CD4-positive, alpha-beta T cell treated with Interleukin-1 beta for 1 hour (primary cell): ENCODE measurements at places on chromosomes 16 and 17.

DNA sequence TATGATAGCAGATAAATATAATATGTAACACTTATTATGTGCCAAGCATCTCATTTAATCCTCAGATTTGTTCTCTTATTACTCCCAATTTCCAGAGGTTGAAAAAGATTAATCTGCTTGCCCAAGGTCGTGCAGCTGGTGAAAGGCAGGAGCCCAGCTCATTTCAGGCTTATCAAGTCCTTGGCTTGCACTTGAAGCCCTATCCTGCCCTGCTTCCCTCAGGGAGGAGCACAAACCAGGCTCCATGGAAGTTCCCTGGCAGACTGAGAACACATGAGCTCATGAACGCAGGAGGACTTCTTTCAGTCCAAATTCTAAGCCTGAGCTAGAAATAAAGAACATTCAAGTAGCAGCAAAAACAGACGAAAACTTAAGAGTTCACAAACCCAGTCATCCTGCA is 74.8 kb downstream of the USP31 start:
- no peak for DNase-seq

DNA sequence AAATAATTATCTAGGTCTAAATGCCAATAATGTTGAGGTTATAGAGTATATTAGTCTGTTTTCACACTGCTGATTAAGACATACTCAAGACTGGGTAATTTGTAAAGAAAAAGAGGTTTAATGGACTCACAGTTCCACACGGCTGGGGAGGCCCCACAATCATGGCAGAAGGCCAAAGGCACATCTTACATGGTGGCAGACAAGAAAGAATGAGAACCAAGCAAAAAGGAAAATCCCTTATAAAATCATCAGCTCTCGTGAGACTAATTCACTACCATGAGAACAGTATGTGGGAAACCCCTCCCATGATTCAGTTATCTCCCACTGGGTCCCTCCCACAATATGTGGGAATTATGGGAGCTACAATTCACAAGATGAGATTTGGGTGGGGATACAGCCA is 2.9 kb upstream of the KATNB1 start:
- no peak for DNase-seq

DNA sequence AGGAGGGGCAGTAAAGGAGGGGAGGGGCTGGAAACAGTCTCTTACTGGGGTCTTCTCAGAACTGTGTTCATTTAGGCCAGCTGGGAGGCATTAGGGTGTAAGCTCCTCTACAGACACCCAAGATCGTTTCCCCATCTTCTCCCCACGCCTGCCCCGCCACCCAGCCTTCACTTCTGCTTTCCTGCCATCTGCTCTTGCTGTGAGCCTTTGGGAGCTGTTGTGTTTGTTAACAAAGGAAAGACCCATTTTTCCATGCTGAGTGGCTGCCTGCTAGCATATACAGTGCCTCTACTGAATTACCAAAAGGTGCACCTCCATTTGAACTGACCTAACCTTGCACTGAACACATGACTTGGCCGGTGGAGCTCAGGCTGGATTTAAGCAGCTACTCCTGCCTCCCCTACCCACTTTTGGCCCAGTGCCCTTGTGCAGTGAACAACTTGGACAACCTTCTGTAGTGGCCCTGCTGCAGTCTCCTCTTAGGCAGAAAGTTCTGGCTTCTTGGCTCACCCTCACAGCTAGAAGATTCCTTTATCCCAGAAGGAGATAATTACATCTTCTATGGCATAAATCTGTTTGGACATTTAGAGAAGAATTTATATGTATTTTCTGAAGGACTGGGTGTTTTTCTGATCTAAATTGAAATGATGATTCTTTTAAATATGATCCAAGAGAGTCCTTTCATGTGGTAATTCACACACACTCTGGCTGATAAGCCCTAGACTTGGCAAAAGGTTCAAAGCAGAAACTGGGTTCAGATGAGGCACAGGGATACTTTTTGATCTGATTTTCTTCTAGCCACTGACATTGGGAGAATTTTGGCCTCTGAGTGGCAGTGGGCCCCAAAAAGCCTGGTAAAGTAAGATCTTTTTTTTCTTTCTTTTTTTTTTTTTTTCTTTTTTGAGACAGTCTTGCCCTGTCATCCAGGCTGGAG is 81.9 kb upstream of the HNF1B start:
- no peak for DNase-seq

DNA sequence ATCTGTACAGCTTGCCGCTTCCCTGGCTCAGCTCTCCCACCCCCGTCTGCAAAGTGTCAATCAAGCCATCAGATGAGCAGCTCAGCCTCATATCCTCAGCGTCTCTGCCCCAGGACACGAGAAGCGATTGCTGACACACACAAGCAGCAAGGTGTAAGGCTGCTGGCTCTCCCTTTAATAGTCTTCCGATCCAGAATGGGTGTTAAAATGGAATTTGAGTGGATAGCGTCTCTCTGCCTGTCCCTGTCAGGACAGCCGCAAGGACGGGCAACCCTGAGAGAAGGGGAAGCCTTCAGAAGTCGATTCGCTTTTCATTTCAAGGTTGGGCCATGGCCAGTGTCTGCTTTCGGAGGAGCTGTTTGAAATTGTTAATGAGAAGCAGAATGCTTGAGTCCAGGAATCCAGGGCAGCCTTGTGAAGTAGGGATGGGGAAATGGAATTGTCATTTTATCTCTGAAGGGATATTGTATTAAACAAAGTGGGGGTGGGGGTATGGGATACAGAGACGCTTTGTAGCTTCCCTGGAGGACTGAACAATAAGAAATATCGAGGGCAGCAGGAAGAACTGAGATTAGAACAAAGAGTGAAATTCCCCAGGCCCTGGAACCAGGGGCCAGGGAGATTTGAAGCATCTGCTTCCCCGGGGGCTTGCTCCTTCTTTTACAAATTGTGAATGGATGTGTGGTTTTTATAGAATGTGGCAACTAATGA is 4.7 kb upstream of the PIPOX start:
- DNase-seq: no peak

- no peak for DNase-seq
These were observed 54.7 kb downstream of the CACNG5 start for GRCh38 chr17:66889480-66890230.

DNA sequence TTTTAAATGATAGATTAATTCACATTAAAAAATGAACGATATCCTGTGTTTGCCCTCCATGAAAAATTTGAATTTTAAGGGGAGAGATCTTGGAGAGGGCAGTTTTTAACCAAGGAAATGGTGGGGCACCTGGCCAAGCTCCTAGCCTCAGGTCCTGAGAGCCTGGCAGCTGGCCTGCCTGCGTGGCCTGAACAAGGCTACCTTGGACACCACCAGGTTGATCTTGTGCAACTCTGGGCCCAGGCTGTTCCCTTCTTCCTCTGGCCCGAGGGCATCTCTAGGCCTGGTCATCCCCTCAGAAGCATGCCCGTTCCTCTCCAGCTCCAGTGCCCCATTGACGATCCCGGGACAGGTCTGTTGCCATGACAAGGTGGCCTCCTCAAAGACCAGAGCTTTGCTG is 33.4 kb upstream of the LONP2 start:
- DNase-seq: no peak

GRCh38 chr16:73124665-73125375 is 76.9 kb upstream of the ZFHX3 start:
- no peak for DNase-seq

DNA sequence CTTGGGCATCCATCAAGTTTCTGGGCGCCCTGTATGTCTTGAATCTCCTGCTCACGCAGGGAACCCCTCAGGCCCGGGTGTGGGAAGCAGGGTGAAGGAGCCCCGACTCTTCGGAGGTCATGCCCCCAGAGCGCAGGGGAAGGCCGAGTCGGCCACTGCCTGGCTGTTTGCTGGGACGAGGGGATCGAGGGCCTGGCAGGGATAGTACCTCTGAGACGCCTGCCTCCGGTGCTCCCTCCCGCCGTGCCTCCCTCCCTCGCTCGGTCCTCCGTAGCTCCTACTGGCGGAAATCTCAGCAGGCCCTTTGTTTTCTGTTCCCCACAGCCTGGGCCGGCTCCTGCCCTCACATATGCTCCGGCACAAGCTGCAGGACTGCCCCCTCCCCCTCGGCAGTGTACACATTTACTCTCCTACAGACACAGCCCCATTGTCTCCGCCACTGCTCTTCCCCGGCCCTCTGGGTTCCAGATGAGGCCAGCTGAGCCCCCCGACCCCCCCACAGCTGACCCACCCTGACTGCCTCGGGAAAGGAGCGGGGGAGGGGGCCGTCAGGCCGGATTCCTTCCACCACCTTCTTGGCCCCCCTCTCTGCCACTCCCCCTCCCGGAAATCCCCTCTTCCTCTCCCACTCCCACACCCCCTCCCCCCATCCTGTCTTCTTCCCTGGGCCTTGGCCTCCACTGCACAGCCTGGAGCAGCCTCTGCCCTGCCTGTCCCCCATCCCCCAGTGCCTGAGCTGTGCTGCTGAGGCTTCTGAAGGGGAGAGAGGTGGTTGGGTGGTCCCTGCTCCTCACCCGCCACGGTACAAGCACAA is 1.4 kb downstream of the TRAF4 start:
- peak; percentile 43 for DNase-seq

DNA sequence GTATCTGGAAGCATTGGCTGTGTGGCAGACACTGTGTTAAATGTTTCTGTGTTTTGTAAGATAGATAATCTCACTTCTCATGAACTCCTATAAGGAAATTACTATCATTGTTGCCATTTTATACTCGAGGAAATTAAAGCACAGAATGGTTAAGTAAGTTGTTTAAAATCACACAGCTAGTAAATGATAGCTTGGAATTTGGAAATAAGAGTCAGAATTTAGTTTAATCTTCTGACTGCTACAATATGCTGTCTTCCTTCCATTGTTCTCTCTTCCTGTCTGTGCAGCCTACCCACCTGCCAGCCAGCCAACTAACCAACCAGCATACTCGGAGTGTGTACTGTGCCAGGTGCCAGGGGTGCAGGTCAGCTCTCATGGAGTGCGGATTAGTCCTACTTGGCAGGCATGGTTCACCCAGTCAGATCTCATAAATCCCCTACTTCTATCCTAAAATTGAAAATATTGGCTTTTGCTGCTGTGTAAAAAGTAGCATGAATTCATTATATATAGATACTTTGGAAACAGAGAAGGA is 79.9 kb upstream of the LGALS9 start:
- DNase-seq: no peak

DNA sequence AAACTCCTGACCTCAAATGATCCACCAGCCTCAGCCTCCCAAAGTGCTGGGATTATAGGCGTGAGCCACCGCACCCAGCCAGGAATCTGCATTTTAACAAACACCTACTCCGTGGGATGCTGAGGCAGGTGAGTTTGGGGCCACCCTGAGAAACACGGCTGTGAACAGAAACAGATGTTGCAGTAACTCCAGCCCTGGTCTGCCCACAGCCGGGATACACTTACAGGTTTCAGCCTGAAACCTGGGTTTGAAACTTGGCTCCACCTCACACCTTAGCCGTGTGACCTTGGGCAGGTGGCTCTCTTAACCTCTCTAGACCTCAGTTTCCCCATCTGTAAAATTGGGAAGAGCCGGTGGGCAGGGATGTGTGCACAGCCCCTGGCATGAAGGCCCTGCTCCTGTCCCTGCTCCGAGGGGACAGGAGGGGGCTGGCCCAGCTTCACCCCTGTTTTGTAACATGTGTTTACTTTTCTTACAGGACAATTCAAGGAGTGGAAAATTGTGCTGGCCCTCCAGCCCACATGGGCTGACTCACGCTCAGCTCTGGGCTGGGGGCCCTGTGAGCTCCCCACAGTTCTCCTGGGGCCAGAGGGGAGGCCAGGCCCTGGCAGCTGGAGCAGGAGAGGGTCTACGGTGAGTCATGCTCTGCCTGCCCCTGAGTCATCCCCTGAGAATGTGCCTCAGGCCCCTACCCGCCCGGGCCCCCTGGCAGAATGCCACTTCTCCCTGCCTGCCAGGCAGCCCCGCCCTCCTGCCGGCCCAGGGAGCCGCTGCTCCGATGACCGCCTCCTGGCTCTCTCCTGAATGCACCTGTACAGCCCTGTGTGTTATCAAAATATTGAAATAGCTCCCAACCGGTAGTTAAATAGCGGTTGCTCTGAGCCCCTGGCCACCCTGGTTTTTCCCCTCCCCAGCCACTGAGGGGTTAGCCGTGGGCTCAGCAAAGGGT is 7.7 kb upstream of the PPL start:
- DNase-seq: no peak

DNA sequence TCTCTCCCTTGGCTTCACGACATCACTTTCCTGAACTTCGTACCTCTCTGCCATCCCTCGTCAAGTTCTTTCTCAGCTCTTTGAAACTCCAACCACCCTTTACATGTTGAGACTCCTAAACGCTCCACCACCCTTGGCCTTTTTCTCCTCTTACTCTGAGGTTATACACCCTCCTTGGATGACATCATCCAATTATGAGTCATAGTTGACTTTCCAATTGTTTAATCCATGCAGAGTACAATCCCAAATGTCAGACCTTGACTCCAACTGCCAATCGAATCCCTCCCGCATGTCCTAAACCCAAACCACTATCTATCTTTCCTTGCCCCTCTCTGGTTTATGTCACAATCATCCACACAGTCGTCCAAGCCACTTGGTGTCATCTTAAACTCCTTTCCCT is 18.4 kb upstream of the C16orf82 start:
- no peak for DNase-seq

DNA sequence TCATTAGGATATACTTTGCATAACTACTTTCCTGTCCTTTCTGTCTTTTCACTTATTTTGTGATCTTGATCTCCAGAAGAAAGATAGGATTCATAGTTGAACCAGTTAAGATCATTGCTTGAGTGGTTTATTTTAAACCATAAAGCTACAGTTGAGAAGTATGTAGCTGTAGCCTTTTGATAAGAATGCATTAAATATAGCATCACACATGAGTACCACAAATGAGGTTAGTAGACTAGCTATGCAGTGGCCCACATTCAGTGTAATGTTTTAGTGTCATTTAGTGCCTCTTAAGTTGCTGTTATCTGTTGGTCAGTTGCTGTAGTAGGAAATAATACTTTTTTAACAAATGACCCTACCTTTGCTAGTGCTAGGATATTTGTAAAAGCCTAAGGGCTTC is 1.3 kb downstream of the NLK start:
- DNase-seq: no peak

- DNase-seq: peak; percentile 38
These were observed at the start of gene TMEM204 for GRCh38 chr16:1533443-1533951. TSS of gene TMEM204 (plus strand) at chr16:1533666. CDS start at chr16:1534276, 610 bp downstream.

DNA sequence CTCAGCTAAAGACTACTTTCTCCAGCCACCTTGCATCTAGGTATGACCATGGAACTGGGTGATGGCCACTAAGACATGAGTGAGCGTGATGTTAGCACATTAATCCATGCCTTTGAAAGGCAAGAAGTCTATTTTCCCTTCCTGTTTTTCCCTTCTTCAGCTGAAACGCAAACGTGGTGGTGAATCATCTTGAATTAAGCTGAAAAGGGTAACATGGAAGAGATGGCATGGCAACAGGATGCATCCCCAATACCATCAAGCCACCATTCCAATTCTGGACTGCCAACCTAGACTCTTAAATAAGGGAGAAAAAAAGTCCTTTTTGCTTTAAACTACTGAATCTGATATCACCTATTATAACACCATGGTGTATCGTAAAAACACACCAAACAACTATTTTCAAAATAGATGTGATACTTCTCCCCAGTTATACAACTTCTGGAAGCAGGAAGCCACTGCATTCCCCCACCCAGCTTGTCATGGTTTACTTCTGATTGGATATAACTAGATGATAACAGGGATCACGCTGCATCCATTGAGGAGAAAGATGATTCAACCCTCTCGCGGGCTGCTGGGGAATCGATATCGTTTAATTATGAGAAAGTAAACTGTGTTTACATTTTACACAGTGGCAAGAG is 368.6 kb downstream of the CDH13 start:
- no peak for DNase-seq
